ENCODE measurements at places on chromosomes 13 and 19.

DNA sequence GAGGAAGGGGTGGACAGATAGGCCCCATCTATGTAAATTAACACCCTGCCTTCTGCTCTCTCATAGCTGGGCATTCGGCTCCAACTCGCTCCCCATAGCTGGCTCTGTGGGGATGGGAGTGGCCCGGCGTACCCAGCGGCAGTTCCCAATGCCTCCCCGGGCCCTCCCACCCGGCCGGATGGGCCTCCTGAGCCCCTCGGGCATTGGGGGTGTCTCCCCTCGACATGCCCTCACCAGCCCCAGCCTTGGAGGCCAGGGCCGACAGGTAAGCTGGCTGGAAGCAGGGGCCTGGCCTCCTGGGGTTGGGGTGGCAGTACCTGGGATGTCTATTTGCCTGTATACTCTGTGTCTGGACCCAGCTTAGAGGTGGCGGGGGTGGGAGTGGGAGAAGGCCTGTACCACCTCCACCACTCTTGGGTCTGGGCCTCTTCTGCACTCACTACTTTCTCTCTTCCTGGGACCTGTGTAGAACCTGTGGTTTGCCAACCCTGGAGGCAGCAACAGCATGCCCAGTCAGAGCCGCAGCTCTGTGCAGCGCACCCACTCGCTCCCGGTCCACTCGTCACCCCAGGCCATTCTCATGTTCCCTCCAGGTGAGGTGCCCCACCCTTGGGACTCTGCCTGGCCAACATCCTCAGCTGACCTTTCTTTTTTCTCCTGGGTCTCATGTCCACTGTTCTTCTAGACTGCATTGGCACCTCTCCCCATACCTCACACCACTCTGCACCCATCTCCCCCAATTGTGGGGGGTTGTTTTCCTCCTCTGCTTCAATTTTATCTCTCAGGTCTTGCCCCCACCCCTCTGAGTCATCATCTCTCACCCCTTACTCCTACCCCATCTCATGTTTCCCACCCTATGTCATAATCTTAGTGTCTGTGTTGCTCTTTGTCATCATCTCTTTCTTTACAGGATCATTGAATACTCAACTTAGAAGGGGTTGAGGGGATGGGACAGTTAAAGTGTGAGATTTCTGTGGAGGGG, 10.1 kb downstream of the PAF1 start:
- no peak for DNase-seq

DNA sequence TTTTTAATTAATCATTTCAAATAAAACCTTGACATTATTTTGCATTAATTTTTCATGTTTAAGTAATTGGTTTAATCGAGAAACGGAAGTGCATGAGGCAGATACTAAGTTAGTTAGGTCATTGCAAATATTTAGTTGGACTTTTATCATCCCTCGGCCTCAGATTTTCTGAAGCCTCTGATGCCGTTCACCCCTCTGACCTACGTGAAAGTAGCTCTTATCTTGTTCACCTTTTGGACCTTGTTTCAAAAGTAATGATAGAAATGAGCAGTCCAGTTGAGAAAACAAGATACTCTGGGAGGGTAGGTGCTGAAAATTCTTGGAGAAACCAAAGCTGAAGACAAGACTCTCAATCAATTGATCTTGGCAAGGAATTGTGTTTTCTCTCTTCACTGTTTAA, 23.0 kb downstream of the LAIR2 start:
- DNase-seq: no peak

DNA sequence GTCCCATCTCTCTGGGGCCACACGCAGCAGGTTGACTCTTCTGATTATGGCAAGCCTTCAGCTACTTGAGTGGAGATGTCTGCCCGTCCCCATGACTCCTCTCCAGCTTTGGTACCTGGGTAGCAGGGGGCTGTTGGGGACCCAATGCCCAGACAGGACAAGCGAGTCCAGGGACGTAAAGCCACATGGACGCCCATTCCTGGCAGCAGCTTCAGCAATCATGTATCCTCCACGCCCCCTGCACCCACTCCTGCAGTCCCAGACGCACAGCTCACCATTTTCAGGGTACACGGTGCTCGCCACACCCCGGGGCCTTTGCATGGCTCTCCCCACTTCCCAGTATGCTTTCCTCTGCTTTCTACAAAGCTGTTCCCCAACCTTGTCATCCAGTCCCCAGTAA, 22.0 kb upstream of the VSTM2B start:
- DNase-seq: no peak

DNA sequence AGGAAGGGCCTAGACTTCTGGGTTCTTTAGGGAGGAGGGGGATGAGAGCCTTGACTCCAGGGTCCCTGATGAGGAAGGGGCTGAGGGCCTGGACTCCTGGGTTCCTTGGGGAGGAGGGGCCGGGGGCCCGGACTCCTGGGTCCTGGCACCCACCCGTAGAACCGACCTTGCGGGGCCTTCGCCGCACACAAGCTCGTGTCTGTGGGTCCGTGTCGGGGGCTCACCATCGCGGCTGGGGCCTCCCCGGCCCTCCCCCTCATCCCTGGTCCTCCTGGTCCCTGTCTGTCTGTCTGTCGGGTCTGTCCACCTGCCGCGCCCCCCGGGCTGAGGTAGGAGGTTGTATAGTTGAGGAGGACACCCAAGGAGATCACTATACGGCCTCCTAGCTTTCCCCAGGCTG, 662 bp upstream of the SPACA6 start:
- no peak for DNase-seq

DNA sequence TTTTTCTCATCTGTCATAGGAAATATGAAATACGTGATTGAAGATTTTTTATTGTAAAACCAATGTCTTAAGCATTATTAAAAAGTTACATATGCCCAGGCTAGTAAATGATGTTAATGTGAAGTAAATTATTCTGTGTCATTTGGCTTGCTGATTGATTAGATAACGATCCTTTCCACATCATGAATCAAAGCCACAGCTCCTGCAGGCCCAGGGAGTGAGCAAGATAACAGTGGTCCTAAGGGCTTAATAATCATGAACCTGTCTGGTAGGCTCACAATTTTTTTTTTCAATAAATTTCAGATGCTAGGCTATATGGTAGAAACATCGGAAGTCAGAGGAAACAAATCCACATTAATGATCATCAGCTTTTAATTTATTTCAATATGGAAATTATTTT, 269.0 kb upstream of the SLC10A2 start:
- DNase-seq: no peak

DNA sequence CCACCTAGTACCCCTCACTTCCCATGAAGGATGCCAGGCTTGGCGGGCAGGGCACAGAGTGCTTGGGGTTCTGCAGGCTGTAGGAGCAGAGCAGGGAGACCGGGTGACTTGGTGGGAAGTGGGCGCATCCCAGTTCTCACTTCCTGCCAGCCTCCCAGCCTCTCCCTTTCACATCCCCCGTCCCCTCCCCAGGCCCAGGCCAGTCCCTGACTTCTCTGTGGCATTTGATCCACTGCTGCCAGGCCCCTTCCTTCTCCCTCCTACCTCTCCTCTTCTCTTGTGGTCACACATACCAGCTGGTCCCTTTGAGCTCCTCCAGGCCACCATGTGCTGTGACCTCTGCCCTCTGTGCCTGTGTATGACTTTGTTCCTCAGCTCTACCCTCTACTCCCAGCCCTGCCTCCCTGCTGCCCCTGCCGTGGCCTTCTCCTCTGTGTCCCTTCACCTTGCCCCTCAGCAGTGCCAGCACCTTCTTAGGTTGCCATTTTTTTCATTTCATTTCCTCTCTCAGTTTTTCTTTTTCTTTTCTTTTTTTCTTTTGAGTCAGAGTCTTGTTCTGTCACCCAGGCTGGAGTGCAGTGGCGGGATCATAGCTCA, 19.5 kb downstream of the MYO1F start:
- DNase-seq: no peak

GRCh38 chr13:23776698-23777574, 112.3 kb downstream of the MIPEP start:
- no peak for DNase-seq

DNA sequence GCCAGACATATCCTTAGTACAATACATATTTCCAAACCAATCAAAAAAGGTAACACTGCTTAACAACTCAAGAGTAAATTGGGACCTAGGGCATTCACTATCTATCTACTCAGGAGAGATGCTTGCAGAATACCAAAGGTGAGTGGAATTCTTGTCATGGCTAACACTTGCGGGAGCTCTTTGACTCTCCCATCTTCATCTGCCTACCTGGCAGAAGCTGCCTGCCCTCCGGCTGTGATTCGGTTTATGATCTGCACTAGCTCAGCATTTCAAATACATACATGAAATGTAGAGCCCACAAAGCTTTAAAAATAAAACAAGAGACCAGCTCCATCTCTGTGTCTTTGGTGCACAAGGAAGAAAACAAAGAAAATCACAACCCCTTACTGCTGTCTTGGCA, 127.3 kb downstream of the STARD13 start:
- no peak for DNase-seq

- DNase-seq: no peak
These were observed 362.2 kb upstream of the PCDH20 start for GRCh38 chr13:61777899-61778298.

- DNase-seq: no peak
These were observed 977 bp downstream of the IRGQ start for GRCh38 chr19:43594710-43595604.

GRCh38 chr13:51153527-51153926, 42.5 kb upstream of the C13orf42 start:
- DNase-seq: no peak

- DNase-seq: no peak
These were observed 136.0 kb downstream of the KDM4B start for GRCh38 chr19:5104871-5105351.

DNA sequence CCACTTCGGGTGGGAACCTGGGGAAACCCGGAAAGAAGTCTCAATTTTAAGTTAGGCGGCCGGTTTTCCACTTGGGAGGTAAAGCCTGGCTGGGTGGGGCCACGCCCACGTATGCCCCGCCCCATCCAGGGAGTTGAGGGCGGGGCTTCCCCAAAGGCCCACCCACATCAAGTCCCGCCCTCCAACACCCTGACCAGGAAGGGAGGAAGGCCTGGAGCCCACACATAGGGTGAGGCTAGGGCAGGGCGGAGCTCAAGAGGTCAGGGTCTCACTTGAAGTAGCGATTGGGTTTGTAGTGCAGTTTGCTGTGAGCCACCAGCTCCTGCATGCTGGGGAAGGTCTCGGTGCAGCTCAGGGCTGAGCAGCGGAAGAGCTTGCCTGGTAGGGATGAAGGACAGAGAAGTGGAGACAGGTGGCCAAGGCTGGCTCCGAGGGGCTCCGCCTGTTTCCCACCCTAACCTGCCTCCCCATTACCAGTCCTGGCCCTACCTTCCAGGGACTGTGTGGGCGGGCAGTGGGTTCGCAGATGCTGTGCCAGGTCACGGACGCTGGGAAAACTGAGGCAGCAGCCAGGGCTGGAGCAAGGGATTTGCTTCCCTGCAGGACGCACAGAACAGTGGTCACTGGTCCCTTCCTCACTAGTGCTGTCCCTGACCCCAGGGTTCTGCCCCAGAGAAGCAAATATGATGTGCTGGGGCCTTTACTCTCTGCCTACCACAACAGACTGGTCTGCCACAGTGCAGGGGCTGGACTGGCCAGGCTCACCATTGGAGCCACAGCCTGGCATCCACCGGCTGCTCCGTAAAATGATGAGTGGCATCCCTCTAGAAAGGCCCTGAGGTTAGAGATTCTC, 1.6 kb downstream of the ZNF414 start:
- no peak for DNase-seq

DNA sequence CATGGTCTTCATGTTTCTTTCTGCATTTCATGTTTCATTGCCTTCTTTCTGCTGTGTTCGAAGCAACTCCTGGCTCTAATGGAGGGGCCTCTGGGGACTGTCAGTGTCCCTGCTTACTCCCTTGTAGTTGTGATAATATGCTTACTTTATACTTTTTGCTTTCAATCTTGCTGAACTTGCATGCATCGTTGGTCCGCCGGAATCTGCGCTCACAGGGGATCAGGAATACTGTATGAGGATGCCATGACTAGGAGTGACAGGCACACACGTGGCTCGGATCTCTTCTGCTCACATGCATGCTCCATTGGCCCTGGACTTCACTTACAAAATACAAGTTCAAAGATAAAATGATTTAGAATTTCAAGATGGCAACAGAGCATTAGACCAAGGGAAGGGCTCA, 108.8 kb downstream of the SIPA1L3 start:
- DNase-seq: no peak

DNA sequence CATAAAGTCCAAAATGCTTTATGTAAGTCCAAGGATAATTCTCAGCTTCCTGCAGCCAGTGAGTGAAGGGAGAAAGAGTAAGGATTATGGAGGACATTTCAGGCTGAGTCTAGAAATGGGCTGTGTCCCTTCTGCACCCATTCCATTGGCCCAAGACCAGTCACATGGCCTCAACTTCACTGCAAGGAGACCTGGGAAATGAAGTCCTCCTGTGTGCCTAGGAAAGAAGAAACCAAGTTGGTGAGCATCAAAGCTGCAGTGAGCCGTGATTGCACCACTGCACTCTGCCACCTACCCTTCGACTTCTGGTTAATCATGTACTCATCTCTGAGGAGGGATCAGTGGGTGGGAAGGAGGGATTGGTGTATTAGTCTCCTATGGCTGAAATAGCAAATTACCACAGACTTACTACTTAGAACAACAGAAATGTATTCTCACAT, 3.6 kb upstream of the CD37 start:
- DNase-seq: no peak

DNA sequence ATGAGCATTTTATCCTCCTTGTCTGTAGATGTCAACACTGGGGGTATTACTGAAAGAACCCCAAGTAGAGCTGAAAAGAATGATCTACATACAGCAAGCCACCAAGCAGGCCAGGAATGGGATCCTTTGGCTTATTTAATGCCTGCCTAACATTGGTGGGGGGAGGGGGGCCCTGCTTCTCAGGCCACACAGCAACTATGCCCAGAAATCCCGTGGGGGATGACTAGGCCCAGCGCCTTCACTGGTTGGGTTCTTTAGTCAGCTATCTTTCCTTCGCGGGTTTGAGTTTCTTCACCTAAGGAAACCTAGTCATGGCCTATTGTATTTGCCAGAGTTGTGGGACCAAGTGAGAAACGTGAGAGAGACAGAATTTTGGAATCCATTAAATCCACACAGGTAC, 80.5 kb downstream of the CCNA1 start:
- DNase-seq: no peak

GRCh38 chr19:18349524-18350128, 9.2 kb downstream of the PGPEP1 start:
- no peak for DNase-seq

Measured in NCI-H187 treated with DMSO at 0.1 percent for 48 hours (cell line).